NCI-H1105 treated with DMSO at 0.1 percent for 48 hours (cell line): ENCODE measurements at places on chromosomes 4 and X.

DNA sequence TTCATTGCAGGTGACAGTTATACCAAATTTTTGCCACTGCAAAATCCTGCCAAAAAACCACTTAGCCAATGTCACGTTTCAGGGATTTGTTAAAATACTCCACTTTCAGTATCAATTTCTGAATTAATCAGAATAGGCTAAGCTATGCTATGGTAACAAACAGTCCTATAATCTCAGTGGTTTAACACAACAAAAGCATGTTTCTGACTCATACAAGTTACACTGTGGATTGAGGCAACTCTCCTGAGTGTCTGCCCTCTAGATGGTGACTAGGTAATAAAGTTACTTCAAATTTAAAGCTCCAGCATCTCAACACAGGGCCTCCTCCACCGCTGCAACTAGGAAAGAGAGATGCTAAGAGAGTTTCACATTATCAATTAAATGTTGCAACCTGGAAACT, 23.0 kb upstream of the RADX start:
- DNase-seq = no peak

DNA sequence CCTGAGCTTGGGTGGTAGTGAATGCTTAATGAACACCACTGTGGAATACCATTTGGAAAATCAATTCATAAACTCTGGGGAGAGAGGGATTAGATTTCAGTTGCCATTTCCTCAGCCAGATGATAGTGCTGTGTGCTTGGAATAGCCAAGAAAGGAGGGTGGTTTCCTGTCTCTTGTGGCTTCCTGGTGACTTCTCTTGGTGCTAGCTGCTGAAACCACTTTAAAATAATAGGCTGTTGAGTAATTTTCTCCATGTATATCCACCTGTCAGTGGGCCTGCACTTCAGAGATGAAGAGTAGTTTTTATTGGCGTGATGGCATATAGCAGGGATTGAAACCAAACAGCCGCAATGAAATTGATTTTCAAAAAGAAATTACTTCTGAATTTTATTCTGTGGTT, 11.8 kb downstream of the EDA start:
- no peak for DNase-seq

- DNase-seq = no peak
Measured at GRCh38 chr4:159297091-159297490, 194.2 kb downstream of the RAPGEF2 start.

DNA sequence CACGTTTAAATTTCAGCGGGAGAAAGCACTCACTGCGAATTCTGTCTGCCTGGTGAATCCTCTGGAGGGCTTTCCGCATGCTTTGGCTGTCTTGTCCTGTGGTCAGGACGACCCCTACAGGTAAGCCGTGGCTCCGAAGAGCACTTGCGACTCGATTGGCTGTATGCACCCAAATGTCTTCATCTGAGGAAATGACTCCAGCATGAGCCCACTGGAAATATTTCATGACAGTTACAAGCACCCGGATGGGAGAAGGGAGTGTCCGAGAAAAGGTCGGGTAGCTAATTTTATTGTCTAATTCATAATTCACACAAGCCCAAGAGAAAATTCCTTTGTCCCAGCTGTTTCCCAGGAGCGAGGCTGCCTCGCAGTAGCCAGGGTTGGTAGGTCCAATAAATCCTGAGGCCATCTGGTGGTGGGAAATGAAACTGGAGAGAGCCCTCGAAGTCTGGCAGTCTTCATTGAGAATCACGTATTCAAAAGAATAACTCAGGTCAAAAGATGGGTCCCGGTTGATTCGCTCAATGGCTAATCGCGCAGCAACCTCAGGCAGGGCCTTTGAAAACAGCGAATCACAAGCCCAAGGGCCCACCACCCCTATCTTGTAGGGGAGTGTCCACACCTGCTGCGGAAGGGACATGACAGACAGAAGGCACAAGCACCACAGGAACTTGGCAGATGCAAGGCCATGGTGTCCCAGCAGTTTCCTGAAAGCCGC, 6.6 kb downstream of the GUCY2F start:
- peak; percentile 63 for DNase-seq

DNA sequence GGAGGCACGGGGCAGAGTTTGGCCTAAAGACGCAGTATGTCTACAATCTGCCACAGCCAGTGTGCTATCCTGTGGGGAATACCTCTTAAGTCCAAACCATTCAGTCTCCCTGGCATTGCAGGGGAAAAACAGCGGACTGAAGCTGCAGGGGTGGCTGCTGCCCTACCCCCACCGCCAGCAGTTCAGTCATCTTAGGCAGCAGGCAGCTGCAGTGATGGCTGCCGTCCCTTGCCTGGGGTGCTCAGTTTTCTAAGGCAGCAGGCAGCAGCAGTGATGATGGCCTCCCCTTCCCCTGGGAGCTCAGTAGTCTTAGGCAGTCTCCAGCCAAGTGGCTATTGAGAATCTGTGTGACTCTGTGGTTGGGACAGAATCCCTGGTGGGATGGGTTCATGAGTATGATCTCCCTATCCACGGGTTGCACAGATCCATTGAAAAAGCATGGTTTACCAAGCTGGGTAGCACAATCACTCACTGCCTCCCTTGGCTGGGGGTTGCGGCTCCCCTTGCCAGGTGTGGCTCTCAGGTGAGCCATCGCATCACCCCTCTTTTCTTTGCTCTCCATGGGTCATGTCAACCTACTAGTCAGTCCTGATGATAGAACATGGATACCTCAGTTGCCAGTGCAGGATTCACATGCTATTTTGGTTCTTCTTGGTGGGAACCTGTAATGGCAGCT, 48.9 kb upstream of the GRID2 start:
- no peak for DNase-seq

GRCh38 chr4:155807021-155807420, 48.2 kb downstream of the GUCY1B1 start:
- no peak for DNase-seq

DNA sequence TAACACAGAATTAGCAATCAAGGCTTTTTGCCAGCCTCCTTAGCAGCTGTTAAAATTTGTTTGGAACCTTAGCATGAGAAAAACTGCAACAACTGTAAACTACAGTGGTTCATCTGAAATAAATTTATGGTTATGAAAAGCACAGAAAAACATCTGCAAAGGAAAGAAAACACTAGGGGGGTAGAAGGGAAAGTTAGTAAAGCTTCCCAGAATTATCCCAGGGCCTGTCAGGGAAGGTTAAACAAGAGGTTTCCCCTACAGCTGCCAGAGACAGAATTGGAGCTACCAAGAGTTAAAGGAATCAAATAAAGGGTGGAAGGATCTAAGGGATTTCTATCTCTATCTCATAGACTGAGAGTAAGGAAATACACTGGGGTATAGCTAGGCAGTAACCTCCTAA, 234.7 kb upstream of the DIAPH2 start:
- DNase-seq = no peak

- no peak for DNase-seq
Measured at GRCh38 chrX:40570346-40571093, 10.2 kb upstream of the ATP6AP2 start.

DNA sequence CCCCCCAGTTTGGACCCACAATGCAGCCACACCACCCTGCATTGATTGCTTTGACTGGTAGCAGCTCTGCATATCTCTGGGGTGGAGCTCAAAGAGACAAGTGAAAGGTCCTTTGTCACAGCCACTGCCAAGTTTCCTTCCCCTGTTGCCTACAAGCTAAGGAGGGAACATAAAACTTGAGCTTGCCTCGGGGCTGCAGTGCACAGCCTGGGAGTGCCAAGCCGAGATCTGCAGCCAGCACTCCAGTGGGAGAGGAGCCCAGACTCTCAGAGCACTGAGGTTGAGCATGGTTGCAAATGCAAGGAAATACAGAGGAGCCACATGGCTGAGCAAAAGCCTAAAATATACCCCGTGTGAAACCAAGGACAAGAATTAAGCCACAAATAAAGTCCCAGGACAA, 142.2 kb downstream of the DKK2 start:
- DNase-seq = no peak

DNA sequence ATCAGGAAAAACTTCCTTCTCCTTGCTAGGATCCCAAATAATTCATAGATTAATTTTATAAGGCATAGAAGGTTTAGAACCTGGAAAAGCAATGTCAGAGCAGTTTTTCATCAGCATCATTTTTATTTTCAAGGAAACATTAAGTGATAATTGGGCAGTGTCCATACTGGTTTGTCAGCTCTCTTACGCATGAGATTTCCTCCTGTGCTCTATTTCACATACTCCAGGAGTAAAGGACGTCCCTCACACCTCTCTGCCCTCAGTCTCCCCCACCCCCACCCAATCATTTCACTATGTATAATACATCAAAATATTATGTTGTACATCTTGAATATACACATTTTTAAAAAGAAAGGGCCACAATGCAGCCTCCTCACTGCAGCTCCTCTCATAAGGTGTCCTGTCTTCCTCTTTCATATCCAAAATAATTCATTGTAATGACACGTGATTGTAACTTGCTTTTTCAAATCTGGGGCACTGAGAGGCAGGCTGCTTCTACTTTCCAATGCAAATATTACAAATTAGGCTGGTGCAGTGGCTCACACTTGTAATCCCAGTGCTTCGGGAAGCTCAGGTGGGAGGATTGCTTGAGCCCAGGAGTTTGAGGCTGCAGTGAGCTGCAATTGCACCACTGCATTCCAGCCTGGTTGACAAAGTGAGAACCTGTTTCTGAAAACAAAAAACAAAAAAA, 34.4 kb downstream of the ARHGEF38 start:
- no peak for DNase-seq

DNA sequence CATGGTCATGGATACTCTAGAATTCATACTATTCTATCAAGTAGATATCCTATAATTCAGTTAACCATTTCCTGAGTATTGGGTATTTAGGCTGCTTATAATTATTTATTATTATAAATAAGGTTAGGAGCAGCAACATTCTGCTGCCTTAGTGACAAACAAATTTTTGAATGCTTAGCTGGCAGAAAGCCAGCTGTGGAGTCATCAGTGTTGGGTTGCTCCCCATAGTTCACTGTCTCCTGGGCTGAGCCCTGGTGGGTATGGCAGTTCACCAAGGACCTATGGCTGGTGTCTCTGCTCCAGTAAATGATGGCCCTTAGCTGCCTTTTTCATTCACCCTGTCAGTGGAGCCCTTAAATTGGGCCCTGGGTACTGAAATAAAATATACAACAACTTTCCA, 61.8 kb downstream of the SMARCA5 start:
- no peak for DNase-seq

DNA sequence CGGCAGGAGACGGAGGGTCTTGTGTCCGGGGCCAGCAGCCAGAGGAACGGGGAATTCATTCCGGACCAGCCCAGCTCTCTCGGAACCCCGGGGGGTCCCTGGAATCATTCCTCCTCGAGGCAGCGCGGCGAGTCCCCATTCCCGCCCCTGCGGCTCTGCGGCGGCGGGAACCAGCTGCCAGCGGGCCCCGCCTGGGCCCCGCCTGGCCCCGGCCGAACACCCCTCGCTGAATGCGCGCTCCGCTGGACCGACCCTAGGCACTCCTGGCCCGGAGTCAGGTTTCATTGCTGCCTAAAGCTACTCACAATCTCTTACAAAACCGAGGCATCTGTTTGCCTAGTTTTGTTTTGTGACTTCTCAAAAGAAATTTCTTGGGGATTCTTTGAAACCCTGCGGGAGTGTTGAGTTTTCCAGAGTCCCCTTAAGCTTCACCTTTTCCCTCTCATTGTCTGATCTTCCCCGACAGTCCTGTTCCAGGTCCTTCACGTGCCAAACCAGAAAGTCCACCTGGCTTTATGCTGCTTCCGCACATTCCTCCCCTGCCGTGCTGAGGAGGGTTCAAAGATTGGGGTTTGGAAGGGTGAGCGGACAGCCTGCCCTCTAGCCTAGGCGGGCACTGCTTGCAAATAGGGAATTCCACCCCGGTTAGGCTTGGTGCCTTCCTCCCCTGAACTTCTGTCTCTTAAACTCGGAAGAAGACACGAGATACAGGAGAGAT, 789 bp downstream of the ARHGAP10 start:
- DNase-seq = peak; percentile 11

DNA sequence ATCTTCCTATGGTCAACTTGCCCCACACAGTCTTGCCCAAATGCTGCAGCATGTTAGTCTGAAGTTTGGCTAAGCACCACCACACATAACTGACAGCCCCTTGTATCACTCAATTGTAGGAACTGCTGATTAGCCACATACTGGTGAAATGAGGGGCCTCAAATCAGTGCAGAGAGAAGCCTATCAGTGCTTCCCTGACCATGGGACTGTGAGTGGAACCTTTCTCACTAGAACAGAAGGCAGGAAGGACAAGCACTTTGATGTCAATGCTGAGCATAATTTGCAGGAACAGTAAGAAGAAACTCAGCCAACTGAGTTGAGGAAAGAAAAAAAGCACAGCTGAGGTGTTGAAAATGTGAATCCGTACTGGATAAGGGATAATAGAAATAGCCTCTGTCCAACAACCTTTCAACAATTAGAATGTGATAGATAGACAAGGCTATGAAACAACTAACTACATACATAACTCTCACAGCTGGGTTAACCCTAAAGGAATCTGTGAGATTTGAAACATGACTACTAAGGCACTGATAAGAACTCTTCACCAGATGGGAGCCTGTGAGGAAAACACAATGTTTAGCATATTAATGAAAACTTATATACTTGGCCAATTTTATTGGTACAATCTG, 136.6 kb upstream of the SH3RF1 start:
- DNase-seq = no peak

DNA sequence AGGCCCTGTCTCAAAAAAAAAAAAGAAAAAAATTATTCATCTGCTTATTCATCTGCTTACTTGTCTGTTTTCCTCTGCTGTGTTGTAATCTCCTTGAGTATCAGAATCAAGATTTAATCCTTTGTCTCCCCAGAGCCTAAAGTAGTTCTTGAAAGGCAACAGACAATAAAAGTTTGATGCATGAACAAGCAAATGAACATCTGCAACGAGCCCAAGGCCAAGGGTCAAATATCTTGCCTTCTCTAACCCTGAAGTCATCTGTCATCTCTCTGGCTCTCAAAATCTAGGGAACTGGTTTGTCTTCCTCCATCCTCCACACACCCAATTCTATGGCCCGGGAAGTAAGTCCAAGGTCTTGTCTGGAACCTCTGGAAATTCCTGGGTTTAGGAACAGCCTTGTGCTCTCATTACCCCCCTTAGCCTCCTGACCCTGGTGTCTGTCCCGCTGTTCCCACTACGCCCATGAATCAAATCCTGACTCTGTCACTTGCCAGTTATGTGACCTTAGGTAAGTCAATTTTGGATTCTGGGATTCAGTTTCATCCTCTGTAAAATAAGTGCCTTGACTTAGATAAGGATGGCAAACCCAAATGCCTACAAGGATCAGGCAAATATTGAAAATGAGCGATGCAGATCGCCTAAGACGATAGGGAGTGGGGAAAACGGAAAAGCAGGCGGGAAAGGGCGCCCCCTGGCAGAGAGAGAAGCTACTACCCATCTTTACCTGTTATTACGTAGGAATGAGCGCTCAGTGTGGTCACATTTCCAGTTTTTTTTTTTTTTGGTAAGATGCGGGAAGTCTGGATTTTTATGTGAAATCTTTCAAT, 102.7 kb upstream of the DHX15 start:
- no peak for DNase-seq

DNA sequence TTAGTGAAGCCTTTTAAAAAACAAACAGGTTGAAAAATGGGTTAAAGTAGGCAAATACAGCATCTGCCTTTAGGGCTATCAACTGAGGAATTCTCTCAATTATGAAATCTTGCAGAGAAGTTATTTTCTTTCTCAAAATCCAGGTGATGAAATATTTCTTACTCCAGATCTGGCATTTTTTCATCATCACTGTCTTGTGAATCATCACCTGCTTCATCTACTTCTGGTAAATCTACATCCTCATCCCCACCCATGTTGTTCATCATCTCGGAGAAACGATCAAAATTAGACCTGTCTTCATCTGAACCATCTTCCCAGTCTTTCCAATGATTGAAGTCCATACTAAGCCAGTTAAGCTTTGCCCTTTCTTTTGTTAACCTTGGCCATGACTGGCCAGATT, 33.3 kb upstream of the HPF1 start:
- no peak for DNase-seq

GRCh38 chr4:48138936-48139335, 4.9 kb upstream of the TXK start:
- DNase-seq = no peak
